ENCODE measurements at places on chromosomes 5 and 9.

DNA sequence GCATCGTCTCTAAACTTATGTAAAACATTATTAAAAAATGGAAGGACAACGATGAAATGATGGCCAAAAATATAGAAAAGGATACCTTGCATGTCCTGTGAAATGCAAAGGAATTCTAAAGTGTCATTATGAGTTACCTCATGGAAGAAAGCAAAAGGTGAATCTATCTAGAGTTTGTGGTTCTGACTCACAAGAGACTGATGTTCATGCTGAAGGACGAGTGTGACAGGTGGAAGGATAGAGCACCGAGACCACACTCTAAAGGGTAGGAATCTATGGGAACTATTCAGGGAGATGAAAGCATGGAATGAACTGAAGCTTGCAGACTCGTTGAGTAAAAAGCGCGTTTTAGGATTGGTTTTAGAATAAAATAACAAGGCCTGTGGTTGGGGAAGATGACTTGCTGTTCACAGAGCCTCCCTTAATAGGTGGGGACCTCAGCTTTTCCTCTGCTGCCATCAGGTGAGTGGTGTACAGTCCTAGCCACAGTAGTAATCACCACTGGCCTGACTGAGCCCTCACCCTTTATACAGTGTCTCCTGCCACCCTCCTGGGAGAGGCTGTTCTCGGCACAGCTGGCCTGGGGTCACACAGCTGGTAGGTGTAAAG, 11.2 kb downstream of the TENT4A start:
- DNase-seq, result no peak

DNA sequence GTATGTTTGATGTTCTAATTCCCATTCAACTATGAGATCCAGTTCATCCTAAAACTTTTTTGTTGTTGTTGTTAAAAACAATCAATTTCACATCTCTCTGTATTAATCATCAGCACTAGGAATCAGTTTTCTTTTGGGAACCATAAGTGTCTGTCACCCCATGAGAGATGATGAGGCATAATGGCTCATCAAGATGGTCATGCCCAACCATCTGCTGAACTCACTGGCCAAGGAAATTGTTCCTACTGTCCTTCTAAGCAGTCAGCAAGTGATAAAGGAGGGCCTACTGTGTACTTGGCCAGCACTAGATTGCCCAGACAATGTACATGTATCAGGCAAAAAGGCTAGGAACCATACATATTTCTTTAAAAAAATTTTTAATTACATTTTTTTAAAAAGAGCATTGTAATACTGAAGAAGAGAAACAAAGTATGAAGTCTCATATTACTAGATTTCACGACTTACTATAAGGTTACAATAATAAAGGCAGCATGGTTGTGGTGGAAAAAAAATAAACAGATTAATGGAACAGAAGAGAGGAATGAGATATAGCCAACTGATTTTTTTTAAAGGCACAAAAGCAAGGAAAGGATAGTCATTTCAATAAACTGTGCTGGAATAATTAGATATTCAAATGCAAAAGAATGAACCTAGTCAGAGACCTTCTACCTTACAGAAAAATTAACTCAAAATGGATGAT, 458.3 kb downstream of the SPOCK1 start:
- DNase-seq, result no peak

GRCh38 chr5:124990723-124991122, 244.3 kb upstream of the ZNF608 start:
- DNase-seq, result no peak

DNA sequence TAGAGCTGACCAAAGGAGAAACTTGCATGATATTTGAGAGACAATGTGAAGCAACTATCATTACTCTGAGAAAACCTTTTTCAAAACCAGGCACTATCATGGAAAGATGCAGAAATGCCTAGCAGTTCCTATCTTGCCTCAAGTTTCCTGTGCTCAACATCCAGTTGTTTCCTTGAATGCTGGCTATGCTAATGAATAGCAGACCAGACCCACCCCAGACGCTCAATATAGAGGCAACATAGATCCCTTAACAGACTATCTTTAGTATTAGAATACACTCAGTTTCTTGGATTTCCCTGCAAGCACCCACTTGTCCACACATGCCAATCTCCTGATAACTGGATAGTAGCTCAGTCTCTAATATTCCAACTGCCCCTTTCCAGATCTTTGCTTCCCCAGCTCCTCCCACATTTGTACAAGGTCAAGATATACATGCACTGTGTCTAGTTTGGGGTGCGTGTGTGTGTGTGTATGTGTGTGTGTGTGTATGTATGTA, 93.3 kb upstream of the PCSK5 start:
- DNase-seq, result no peak

DNA sequence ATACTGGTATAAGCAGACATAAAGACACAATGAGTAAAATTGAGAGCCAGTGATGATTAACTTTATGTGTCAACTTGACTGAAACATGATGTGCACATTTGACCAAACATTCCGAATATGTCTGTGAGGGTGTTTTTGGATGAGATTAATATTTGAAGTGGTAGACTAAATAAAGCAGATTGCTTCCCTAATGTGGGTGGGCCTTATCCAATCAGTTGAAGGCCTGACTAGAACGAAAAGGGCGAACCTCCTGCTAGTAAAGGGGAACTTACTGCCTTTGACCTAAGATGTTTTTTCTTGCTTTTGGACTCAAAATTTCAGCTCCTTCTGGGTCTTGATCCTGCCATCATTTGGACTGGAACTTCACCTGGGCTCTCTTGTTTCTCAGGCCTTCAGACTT, 1387.7 kb upstream of the CDH6 start:
- DNase-seq, result no peak

DNA sequence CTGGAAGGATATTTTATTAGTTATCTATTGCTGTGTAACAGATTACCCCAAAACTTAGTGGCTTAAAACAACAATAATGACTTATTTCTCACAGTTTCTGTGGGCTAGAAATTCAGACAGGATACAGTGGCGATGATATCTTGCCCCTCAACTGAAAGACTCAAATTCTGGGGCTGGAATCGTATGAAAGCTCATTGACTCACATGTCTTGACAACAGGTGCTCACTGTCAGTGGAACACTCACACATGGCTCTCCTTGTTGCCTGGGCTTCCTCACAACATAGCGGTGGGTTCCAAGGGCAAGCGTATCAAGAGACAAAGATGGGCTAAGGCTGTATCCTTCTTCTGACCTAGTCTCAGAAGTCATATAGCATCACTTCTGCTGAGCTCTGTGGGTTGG, 3.7 kb upstream of the GNPDA1 start:
- DNase-seq, result peak; percentile 23

- peak; percentile 55 for DNase-seq
Measured at GRCh38 chr5:138438724-138439476, at the start of gene REEP2. Gene REEP2 (plus strand): TSS chr5:138439057. CDS start chr5:138439209, 152 bp downstream.

DNA sequence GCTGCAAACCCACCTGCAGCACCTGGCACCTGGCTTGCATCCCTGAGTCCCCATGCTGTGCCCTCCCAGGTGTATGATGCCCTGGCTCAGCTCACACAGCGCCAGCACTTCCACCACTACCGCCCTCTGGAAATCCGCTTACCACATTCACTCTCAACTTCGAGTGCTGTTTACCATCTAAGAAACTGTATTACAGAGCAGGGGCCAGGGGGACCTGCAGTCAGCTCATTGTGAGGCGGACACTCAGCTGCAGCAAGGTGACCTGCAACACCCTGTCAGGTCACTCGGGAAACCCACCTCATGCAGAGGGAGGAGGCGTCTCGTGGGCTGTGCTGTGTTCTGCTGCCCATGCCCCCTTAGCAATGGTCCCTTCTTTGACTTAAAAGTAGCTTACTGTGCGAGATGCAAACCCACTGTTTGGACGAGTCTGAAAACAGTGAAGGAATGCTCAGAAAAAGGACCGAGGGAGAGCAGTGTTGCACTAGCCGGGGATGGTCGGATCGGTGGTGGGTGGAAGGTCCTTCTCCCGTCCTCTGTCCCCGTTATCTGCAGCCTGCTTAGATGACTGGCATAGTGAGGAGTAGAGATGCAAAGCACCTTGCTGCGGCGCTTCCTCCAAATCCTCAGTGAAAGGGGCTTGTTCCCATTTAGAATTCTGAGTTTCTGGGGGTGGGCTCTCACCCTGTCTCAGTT, 55.2 kb upstream of the CTSL start:
- no peak for DNase-seq

DNA sequence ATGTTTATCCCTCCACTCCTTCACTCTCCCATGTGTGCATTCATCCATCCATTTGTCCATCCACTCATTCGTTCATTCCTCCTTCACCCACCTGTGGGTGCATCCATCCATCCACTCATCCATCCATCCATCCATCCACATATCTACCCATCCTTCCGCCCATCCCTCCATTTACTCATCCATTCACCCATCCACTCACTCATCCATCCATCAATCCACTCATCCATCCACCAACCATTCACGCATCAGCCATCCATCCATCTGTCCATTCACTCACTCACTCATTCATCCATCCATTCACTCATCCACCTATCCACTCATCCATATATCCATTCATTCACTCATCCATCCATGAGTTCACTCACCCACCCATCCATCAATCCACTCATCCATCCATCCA, 7.3 kb downstream of the SLC9A3 start:
- no peak for DNase-seq

GRCh38 chr9:3446313-3446712, 79.5 kb downstream of the RFX3 start:
- DNase-seq, result no peak

- DNase-seq, result no peak
Measured at GRCh38 chr5:12323637-12324229, 419.5 kb upstream of the CTNND2 start.

GRCh38 chr9:71822456-71822855, 54.1 kb upstream of the CEMIP2 start:
- DNase-seq, result no peak

DNA sequence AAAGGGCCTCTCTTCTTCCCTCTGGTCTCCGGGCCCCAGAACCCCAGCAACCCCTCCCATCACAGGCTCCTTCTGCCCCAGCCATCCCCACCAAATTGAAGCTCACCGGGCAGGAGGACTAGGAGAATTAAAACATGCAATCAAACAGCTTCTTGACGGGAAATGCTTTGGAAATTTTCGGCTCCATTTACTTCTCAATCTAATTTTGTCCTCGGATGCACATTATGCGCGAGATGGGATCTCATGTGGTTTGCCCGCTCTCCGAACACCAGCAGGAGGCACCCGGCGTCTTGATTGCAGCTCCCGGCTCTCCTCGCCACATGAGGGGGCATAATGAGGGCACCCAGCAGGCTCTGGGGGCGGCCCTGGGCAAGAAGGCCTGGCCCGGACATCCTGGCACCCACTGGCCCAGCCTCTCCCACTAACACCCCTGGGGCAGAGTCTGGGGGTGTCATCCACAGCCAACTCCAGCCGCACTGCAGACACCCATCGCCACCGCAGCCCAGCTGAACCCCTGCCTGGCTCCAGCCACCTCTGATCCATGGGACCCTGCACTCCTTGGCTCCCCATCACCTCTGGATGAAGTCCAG, 135.5 kb downstream of the PAX5 start:
- no peak for DNase-seq

GRCh38 chr9:85884256-85884655, 56.7 kb upstream of the NAA35 start:
- DNase-seq, result no peak

Measured in activated CD4-positive, alpha-beta T cell treated with anti-CD3 and anti-CD28 coated beads, Interleukin-2, amount 50 U/mL, for 1 hour (primary cell).